ENCODE measurements at places on chromosomes 3 and 15. TPM values are rescaled to one million over a fixed set of nuclear protein-coding genes. Genes with fewer than 3 reads are reported as not detected.
A peak's percentile ranks its signal among the peaks of the same experiment; 100 is the strongest.

- DNase-seq: no peak
Observed at GRCh38 chr3:12266038-12266437, 22.8 kb upstream of the PPARG start.

DNA sequence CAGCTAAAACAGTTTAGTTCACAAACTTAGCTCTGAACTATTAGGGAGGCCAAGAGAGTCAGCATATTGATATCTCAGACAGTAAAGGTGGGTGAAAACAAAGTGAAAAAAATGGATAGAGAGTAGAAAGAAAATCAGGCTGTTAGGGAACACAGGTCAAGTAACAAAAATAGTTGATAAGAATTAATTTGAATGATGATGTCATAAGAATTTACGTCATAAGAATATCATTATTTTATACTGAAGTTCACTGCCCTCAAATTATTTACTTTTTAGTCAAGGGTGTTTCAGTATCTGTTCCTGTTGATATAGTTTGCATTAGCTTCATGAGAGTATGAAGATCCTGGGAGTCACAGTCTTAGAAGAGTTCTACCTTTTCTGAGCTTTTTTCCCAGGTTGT, 1134.6 kb downstream of the SI start:
- DNase-seq: no peak

DNA sequence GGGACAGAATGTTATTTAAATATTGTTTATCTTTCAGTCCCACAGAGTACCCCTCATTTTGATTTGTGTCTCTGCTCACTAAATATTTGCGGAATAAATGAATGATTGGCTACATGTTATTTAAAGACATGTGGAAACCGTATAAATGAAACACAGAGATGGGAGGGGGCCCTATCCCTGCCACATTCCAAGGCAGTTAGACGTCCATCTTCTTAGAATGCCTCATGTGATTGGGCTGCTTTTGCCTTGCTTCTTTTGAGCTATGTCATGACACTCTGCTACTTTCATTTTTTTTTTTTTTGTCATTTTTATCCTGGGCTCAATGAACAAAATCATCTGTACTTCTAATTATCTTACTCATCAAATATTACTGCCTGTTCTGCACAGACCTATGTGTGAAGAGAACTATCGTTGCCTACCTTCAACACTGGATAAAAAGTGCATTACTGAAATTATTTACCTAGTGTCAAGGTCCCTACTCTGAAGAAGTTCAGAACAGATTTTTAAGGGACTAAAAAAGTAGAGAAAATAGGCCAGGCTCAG, 83.9 kb upstream of the FAM98B start:
- DNase-seq: no peak

- DNase-seq: peak; percentile 89
Observed at GRCh38 chr3:5013021-5013906, 34.0 kb downstream of the BHLHE40 start.

- DNase-seq: no peak
Observed at GRCh38 chr15:70083946-70084345, 13.8 kb downstream of the TLE3 start.

DNA sequence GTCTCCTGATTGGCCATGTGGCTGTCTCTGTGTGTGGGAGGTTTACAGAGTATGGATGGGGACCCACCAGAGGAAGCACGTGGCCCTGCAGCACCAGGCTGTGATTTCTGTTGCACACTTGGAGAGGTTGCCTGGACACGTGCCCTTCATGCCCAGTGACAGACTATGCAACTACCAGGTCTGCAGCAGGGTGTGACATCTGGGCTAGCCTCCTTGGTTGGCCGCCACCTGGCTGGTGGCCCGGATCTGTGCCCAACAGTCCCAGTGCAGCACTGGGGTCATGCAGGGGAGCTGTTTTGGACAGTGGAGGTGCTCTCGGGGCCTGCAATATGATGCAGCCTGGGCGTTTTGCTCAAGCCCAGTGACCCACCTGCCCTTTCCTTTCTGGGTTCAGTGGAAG, 212.5 kb downstream of the UBE3A start:
- DNase-seq: no peak

The SLC35G2 gene
- 6.0 TPM for total RNA-seq

The CYFIP1 gene
- 128 TPM for total RNA-seq

- no peak for DNase-seq
Observed at GRCh38 chr3:159886050-159886449, 102.6 kb upstream of the IL12A start.

GRCh38 chr15:31049682-31050615, 51.6 kb downstream of the TRPM1 start:
- no peak for DNase-seq

DNA sequence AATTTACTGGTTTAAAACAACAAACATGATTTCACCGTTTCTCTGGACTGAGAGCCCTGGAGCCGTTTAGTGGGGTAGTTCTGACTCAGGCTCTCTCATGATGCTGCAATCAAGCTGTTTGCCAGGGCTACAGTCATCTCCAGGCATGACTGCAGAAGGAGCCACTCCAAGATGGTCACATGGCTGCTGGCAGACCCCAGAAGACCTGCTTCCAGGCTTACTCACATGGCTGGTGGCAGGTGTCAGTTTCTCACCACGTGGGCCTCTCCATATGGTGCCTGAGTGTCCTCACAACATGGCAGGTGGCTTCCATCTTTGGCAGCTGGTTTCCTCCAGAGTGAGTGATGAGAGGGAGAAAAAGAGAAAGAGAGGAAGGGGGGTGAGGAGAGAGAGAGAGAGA, 378.3 kb upstream of the RGMA start:
- peak; percentile 77 for DNase-seq

DNA sequence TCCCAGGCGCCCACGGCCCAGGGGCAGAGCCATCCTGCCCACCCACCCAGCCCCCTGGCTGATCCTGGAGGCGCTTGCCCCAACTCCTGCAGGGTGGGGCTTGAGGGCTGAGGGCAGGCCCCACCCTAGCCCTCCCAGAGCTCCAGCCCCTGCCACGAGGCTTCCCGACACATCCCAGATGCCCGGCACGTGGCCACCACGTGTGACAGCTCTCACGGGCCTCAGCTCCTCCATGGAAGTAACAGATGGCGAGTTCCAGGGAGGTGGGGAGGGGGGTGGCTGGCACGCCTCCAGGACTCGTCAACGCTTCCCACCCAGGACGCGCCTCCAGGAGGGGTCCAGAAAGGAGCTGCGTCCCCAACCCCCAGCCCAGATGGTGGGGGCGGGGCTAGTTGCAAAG, 29.1 kb downstream of the PLXND1 start:
- DNase-seq: no peak

DNA sequence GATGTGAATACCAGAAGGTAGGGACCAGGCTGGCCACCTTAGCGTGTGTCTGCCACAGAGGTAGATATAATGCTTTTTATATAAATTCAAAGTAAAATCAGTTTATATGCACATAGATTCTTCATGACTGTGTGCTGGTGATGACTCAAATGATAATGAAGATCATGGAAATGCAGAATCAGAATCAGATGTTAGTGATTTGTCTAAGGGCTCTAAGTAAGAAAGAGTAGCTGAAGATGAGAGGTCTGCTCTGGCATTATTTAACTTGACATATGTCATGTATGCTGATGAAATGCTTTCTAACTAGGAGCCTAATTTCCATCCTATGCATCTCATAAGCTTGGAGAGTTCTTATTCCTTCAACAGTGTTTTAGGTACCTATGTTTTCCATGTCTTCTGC, 50.3 kb upstream of the DPH6 start:
- no peak for DNase-seq

DNA sequence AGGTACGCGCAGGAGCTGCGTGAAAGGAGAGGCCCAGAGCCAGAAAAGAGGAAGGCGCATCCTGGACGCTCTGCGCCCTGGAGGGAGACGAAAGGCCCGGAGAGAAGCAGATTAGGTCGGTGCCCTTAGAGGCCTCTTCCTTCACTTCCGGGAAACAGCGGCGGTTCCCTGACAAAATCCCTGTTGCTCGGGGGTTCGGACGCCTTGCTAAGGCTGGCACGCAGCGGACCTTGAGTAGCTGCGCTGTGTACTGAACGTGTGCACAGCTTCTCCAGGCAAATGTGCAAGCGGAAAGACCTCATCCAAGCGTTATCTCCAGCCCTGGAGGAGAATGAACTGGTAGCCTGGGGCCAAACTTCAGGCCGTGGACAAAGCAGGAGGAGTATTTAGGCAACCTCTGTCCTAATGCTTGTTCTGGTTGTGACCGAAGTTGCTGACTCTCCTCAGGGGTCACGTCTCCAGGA, 3.0 kb upstream of the SOX14 start:
- no peak for DNase-seq

- DNase-seq: peak; percentile 82
Observed at GRCh38 chr15:31442699-31443111, 116.1 kb downstream of the KLF13 start.

The EXD1 gene
- not detected for total RNA-seq

GRCh38 chr3:123025642-123026521, 1.7 kb downstream of the SEMA5B start:
- no peak for DNase-seq

The CPN2 gene
- not detected for total RNA-seq

Measured in mammary epithelial cell (primary cell).